ENCODE measurements at places on chromosomes 5 and 9. TPM values are rescaled to one million over a fixed set of nuclear protein-coding genes. Genes with fewer than 3 reads are reported as not detected.

Gene SHISAL2B
- not detected for total RNA-seq

Gene CCNI2
- total RNA-seq = 1.1 TPM

GRCh38 chr9:93818827-93819472, 136.2 kb downstream of the BARX1 start:
- DNase-seq = no peak
- no peaks in the 10 kb centered on the region for H3K4me1 ChIP-seq
- H3K27ac ChIP-seq = no peak overlapping the region
- no peaks in the 10 kb centered on the region for H3K36me3 ChIP-seq
- H3K4me3 ChIP-seq = no peak overlapping the region
- peaks cover 14% of the 10 kb centered on the region for H3K27me3 ChIP-seq

GRCh38 chr9:121185178-121185745, 16.4 kb downstream of the RAB14 start:
- no peaks in the 10 kb centered on the region for H3K27me3 ChIP-seq
- peaks cover 60% of the 10 kb centered on the region for H3K4me1 ChIP-seq
- H3K4me3 ChIP-seq = no peak overlapping the region

GRCh38 chr5:177403102-177403791, 2.8 kb upstream of the PFN3 start:
- H3K27me3 ChIP-seq = peaks cover 56% of the 10 kb centered on the region
- no peak for DNase-seq
- H3K4me3 ChIP-seq = peak overlapping the region; percentile 70

GRCh38 chr9:109600142-109600541, 102.0 kb upstream of the PTPN3 start:
- no peaks in the 10 kb centered on the region for H3K27me3 ChIP-seq
- no peaks in the 10 kb centered on the region for H3K4me1 ChIP-seq
- H3K36me3 ChIP-seq = no peaks in the 10 kb centered on the region
- H3K27ac ChIP-seq = no peak overlapping the region
- H3K4me3 ChIP-seq = no peak overlapping the region

Gene PTGER4
- total RNA-seq = 29.1 TPM

GRCh38 chr5:135977375-135977928, 22.7 kb upstream of the LECT2 start:
- H3K36me3 ChIP-seq = no peaks in the 10 kb centered on the region
- no peak overlapping the region for H3K4me3 ChIP-seq
- peak; percentile 87 for DNase-seq
- H3K27ac ChIP-seq = no peak overlapping the region
- H3K27me3 ChIP-seq = no peaks in the 10 kb centered on the region

DNA sequence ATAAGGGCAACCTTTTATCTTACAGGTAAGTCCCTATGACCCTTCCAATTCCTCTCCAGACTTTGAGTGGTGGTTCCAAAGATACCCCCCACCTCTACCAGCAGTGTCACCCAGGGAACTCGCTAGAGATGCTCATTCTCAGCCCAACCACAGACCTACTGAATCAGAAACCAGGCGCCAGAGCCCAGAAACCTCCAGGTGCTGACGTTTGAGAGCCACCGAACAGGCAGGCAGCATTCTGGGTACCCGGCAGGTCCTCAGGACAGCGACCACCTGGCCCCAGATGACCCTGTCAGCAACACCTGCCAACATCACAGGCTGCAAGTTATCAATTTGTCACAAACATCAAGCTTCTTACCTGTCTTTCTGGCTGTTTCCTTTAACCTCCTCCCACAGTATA, 19.5 kb downstream of the RAPGEF1 start:
- no peak for DNase-seq
- no peaks in the 10 kb centered on the region for H3K27me3 ChIP-seq
- peak overlapping the region; percentile 36 for H3K27ac ChIP-seq

Gene SMC2
- 10.4 TPM for total RNA-seq

- H3K4me1 ChIP-seq = no peaks in the 10 kb centered on the region
- H3K27me3 ChIP-seq = no peaks in the 10 kb centered on the region
- no peaks in the 10 kb centered on the region for H3K36me3 ChIP-seq
- H3K4me3 ChIP-seq = no peak overlapping the region
Measured at GRCh38 chr9:118674942-118675341, 694.3 kb downstream of the BRINP1 start.

DNA sequence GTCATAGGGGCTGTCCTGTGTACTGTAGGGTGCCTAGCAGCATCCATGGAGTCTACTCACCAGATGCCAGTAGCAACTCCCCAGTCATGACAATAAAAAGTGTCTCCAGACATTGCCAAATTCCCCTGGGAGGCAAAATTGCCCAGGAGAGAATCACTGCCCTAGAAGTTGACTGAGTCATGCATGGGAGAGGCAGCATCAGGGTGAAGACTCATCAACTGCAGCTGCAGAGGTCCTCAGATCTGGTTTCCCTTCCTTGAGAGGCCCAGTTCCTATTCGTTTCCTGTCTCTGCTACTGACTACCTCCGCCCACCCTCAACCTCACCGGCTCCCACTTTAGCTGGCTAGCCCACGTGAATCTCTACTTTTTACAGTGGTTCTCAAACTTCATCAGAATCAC, 88.6 kb upstream of the AGXT2 start:
- H3K27me3 ChIP-seq = no peaks in the 10 kb centered on the region
- H3K4me3 ChIP-seq = no peak overlapping the region
- no peak overlapping the region for H3K27ac ChIP-seq
- no peak for DNase-seq
- no peaks in the 10 kb centered on the region for H3K36me3 ChIP-seq
- no peaks in the 10 kb centered on the region for H3K4me1 ChIP-seq

Gene IDNK
- 4.2 TPM for total RNA-seq

GRCh38 chr5:159101685-159102084, 2.0 kb upstream of the EBF1 start:
- peaks cover 46% of the 10 kb centered on the region for H3K4me1 ChIP-seq
- DNase-seq = no peak
- peak overlapping the region; percentile 59 for H3K4me3 ChIP-seq
- H3K27ac ChIP-seq = no peak overlapping the region

- no peak for DNase-seq
- peaks cover 91% of the 10 kb centered on the region for H3K27me3 ChIP-seq
- no peak overlapping the region for H3K27ac ChIP-seq
- no peaks in the 10 kb centered on the region for H3K36me3 ChIP-seq
Measured at GRCh38 chr9:130936285-130937117, 2.5 kb downstream of the FIBCD1 start.

Gene ARL10
- total RNA-seq = 5.4 TPM

- no peak overlapping the region for H3K27ac ChIP-seq
- peaks cover 15% of the 10 kb centered on the region for H3K4me1 ChIP-seq
- no peaks in the 10 kb centered on the region for H3K27me3 ChIP-seq
- no peak for DNase-seq
- H3K4me3 ChIP-seq = no peak overlapping the region
Measured at GRCh38 chr5:172075656-172076055, 69.2 kb upstream of the FBXW11 start.

GRCh38 chr9:133014696-133015095, 16.1 kb upstream of the GTF3C5 start:
- H3K27ac ChIP-seq = no peak overlapping the region
- DNase-seq = no peak
- H3K4me1 ChIP-seq = no peaks in the 10 kb centered on the region
- H3K4me3 ChIP-seq = no peak overlapping the region

DNA sequence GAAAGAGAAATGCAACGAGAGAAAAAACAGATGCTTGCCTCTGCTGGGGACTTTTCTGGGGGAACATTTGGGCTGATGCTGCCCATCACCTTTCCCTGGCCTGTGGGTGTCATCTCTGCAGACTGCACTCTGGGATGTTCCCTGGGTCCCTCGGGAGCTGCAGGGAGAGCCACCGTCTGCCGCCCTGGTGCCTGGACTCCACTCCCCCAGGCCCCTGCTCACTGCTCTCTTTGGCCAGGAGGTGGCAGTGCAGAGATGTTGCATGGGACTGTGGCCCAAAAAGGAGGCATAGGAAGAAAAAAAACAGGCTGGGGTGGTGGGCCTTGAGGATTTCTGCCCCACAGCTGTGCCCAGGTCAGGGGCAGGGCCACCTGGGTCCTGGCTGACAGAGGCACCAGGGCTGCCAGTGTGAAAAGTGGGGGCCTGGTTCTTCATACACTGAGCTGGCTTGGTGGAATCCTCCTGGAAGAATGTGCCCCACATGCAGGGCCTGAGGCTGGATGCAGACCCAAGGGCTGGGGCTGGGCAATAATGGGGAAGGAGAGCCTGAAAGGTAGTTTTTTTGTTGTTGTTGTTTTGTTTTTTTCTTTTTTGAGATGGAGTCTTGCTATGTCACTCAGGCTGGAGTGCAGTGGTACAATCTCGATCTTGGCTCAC, 353.6 kb downstream of the SLIT3 start:
- no peaks in the 10 kb centered on the region for H3K27me3 ChIP-seq
- H3K4me1 ChIP-seq = no peaks in the 10 kb centered on the region
- H3K36me3 ChIP-seq = no peaks in the 10 kb centered on the region
- no peak overlapping the region for H3K27ac ChIP-seq
- no peak for DNase-seq

- H3K27me3 ChIP-seq = no peaks in the 10 kb centered on the region
- no peak overlapping the region for H3K27ac ChIP-seq
- no peaks in the 10 kb centered on the region for H3K36me3 ChIP-seq
- no peak for DNase-seq
Measured at GRCh38 chr5:166370928-166371690, 1920.3 kb upstream of the WWC1 start.

GRCh38 chr9:135507104-135508035, 6.9 kb downstream of the MRPS2 start:
- H3K27me3 ChIP-seq = no peaks in the 10 kb centered on the region
- H3K4me3 ChIP-seq = no peak overlapping the region
- H3K4me1 ChIP-seq = peaks cover 2% of the 10 kb centered on the region

DNA sequence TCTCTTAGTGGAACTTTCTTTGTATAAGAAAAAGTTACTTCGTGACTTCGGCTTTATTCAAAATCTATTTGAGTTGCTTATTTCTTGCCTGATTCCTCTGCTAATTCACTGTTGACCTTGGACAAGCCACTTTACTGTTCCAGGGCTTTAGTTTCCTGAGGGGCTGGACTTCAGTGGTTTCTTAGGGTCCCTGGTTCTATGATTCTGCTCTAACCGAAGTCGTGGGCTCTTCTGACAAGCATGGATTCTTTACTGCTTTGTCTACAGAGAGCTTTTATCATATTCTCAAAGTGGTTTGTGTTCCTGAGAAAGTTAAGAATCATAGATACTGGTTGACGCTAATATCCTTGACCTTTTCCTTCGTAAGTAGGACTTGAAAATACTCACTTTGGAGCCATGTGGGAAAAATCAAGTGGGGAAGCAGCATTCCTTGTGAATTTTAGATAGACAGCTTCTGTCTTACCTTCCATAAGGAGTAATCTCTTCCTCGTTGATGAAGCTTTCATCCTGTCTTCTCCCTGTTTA, 21.1 kb downstream of the EXOSC2 start:
- DNase-seq = no peak

Data from lower lobe of right lung (tissue), 2 donors.